Natural killer cell treated with Interleukin-12 subunit alpha and Interleukin-12 subunit beta and Interleukin-15 and Interleukin-18, amount 100 ng/mL, for 72 hours (primary cell): ENCODE measurements at places on chromosomes 16 and 17. TPM values are rescaled to one million over a fixed set of nuclear protein-coding genes. Genes with fewer than 3 reads are reported as not detected.

- peak overlapping the region; percentile 54 for H3K4me3 ChIP-seq
- H3K36me3 ChIP-seq = no peaks in the 10 kb centered on the region
- peaks cover 7% of the 10 kb centered on the region for H3K4me1 ChIP-seq
- H3K27me3 ChIP-seq = peaks cover 41% of the 10 kb centered on the region
- DNase-seq = no peak
Observed at GRCh38 chr16:74775255-74775654, 635 bp upstream of the FA2H start.

GRCh38 chr17:48997103-48997826 lies at the start of gene IGF2BP1:
TSS of gene IGF2BP1 (plus strand) at chr17:48997385. CDS start at chr17:48997746, 361 bp downstream.
- DNase-seq = no peak
- peaks cover 19% of the 10 kb centered on the region for H3K4me1 ChIP-seq
- no peak within 1 kb of the TSS for H3K27ac ChIP-seq
- H3K4me3 ChIP-seq = peak within 1 kb of the TSS; percentile 67
- no peaks in the 10 kb centered on the region for H3K36me3 ChIP-seq
- H3K27me3 ChIP-seq = peaks cover 53% of the 10 kb centered on the region

PRSS21 gene
- total RNA-seq = 0.53 TPM

RASL10B gene
- not detected for total RNA-seq

CD19 gene
- not detected for total RNA-seq
